Globus pallidus (tissue), 1 donor: ENCODE measurements at places on chromosomes 6 and 20.

- no peak for DNase-seq
These were observed 112.5 kb downstream of the EDN3 start for GRCh38 chr20:59412875-59413284.

DNA sequence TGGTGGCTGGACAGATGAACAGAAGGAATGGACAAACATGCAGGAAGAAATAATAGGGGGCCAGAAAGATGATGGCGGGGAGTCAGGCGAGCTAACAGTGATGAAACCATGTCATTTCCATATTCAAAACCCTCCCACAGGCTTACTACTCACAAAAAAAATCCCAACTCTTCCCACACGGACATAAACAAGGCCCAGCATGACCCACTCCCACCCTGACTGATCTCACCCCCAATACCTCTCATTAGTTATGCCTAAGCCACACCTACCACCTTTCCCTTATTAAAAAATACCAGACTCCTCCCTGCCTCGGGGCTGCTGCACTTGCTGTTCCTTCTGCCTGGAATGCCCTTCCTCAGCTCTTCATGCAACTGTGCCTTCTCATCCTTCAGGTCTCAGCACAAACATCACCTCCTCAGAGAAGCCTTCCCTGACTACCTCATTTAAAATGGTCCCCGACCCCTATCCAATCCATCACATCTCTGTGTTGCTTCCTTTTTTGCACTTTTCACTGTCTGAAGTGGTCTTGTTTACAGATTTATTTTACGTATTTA lies 145.8 kb downstream of the PREX1 start:
- no peak for DNase-seq

GRCh38 chr6:30453508-30454116 lies 35.7 kb upstream of the HLA-E start:
- peak; percentile 54 for DNase-seq

- DNase-seq = no peak
These were observed 89.9 kb downstream of the TULP4 start for GRCh38 chr6:158402184-158402583.
